ENCODE measurements at places on chromosomes 6 and 20.

DNA sequence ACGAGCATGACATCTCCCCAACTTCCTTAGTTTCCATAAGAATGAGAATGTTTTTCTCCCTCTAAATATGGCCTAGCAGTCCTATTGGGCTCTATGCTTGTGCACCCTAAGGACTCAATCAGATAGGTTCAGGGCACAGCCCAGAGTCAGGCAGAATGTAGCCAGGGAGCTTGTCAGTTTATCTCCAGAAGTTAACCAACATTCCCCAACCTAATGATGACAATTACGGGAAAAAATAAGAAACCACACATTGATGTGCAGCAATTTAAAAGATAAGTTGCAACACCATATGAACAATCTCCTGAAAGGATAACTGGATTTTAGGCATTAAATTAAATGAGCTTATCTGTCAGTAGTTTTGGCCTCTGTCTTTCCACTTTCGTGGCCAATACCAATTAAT lies 71.1 kb downstream of the HDDC2 start:
- no peak for ATAC-seq

- ATAC-seq = no peak
These were observed 40.4 kb downstream of the MAN1A1 start for GRCh38 chr6:119308991-119309657.

- no peak for ATAC-seq
These were observed 203.5 kb upstream of the PMEPA1 start for GRCh38 chr20:57913156-57913930.

DNA sequence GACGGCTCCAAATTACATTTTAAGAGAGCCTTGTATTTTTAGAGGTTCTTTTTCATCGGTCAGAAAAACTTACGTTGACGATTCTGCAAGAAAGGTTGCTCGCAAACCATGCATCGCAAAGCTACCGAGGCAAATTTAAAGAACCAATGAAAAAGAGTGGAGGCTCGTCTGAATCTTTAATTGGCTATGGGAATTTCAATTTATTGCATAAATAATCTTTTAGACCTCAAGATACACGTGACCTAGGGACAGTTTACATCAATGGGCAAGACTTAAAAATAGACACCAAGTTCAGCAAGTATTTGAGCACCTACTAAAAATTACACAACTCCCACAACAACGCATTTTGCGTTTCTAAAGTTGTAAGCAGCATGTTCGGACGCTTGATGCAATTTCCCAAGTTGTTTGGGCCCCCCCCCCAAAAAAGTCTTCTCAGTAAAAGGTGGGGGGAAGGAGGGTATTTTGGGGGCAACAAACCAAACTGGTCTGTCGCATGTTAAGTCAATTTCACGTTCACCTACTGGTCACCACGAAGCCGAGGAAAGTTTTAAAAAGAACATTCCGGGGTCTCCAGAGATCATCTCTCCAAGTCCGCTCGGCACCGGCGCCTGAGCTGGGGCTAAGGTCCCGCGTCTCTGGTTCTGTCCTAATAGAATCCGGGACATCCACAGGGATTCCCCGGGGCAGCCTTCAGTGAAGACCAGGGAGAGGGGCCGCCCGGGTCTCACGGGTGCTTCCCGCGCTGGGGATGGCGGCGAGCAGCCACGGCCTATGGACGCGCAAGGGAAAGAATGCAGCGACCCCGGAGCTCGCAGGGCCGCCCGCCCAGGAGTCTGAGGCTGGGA lies 851 bp downstream of the SNX5 start:
- ATAC-seq = no peak
